ENCODE measurements at places on chromosomes 2 and 18.

- DNase-seq, result peak; percentile 51
These were observed 83.5 kb downstream of the HRH4 start for GRCh38 chr18:24543795-24544498.

DNA sequence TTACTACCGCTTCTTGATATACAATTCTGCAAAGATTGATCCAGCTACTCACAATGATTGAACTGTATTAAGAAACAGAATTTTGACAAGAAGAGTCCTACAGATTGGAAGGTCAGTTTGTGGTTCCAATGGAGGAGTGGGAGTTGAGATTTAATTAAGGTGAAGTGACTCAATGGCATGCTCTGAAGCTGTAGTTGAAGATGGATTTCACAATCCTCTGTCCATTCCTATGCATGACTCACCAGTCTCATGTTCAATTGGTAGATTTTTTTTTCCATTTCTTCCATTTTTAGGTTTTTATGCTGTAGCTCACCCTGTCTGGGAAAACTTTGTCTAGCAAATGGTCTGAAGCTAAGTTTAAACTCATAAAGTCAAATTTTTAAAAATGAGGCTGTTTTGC is 83.3 kb downstream of the DPP4 start:
- DNase-seq, result peak; percentile 48

GRCh38 chr18:49723648-49724180 is 89.6 kb downstream of the ACAA2 start:
- DNase-seq, result peak; percentile 14

- DNase-seq, result no peak
These were observed 37.8 kb upstream of the SLC1A4 start for GRCh38 chr2:64951306-64951953.

GRCh38 chr2:218217360-218218267 is 625 bp downstream of the ARPC2 start:
- DNase-seq, result peak; percentile 75

- peak; percentile 67 for DNase-seq
These were observed 765 bp upstream of the ID2 start for GRCh38 chr2:8680822-8681760.

DNA sequence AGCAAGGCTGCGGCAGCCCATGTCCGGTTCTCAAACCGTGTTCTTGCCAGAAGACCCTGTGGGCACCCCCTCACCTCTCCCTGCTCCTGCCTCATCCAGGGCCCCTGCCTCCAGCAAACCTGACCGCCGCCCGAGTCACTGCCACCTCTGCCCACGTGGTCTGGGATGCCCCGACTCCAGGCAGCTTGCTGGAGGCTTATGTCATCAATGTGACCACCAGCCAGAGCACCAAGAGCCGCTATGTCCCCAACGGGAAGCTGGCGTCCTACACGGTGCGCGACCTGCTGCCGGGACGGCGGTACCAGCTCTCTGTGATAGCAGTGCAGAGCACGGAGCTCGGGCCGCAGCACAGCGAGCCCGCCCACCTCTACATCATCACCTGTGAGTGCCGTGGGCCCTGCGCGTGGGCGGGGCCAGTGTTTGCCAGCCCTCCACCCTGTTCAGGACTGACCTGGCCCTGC is 32.2 kb downstream of the MTERF4 start:
- DNase-seq, result no peak

Data from KBM-7 (cell line).